ENCODE measurements at places on chromosomes 2 and 18.

DNA sequence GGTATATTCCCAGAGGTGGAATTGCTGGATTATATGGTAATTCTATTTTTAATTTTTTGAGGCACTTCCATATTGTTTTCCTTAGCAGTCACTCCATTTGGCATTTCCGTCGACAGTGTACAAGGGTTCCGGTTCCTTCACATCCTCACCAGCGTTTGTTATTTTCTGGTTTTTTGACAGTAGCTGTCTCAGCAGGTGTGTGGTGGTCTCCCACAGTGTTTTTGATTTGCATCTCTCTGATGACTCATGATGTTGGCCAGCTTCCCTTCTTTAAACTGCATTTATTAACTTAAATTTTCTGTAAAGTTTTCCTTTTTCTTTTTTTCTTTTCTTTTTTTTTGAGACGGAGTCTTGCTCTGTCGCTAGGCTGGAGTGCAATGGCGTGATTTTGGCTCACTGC lies 19.7 kb downstream of the SH3BP4 start:
- no peak for DNase-seq

DNA sequence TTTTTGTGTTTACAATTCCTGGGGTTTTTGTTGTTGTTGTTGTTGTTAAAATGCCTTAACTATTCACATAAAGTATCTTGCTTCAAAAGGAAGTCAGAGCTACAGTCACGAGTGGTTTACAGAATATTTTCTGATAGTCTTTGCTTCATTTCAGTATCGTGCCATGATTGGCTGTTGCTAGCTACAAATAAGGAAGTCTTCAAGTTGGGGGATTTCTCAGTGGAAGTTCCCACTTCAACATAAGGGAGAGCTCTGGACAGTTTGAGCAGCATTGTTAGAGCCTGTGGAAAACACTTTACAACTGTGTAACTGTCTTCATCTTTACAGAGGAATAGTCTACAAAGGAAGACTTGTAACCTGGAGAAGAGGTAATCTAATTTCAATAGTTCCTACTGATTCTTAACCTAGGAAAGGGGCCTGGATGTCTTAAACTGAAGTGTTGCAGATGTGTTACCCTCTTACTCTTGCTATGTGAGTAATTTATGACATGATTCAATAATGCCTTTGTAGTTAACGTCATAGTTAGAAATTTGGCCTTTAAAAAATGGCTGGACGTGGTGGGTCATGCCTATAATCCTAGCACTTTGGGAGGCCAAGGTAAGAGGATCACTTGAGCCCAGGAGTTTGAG lies 23.4 kb upstream of the TANK start:
- peak; percentile 45 for DNase-seq

GRCh38 chr18:44679914-44680272 lies 795 bp upstream of the SETBP1 start:
- DNase-seq, result no peak

DNA sequence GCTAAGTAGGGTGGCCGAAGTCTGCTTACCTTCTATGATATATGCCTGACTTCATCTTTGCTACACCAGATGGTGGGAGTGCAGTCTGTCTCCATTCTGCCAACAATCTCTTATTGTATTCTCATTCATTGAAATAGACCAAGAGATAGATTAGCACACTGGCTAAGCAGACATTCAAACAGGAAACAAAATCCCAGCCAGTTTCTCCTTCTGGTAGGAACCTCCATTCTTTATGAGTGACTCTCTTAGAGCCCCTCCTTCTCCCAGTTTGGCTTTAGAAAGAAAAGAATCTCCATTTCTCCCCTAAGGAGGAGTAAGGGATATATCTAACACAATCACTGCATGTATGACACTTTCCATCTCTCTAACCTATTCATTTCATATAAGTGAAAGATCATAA lies 118.9 kb upstream of the COL5A2 start:
- DNase-seq, result no peak

DNA sequence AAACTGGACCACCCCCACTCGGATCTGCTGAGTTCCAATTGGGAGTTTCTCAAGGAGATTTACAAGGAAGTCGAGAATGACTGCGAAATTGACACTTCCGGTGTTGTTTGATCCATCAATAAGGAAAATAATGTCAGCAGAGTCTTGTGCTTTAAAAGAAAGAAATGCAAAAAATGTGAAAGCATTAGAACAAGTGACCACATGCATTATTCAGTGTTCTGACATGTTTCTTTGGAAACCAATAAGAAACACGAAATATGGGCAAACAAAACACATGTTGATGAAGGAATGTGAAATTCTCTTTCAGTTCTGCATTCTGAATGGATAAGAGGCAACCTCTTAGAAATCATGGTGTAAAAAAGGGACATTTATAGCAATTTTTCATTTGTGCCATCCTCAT lies 25.9 kb downstream of the COL6A3 start:
- no peak for DNase-seq

DNA sequence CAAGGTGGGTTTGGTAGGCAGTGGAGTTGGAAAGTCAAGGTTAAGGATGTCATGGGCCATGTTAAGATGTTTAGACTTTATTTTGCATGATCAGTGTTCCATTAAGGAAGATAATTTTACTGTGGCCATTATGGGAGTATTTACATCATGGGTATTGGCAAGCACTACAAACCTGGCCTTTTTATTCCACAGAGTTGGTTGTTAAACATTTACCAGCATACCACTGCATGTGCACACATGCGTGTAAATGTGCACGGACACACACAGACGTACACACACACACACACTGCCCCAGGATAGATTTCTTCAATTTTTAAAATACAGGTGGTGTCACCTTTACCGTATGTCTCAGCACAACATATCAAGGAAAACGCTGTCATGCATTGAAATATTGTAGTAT lies 51.4 kb upstream of the ITGA6 start:
- DNase-seq, result no peak

DNA sequence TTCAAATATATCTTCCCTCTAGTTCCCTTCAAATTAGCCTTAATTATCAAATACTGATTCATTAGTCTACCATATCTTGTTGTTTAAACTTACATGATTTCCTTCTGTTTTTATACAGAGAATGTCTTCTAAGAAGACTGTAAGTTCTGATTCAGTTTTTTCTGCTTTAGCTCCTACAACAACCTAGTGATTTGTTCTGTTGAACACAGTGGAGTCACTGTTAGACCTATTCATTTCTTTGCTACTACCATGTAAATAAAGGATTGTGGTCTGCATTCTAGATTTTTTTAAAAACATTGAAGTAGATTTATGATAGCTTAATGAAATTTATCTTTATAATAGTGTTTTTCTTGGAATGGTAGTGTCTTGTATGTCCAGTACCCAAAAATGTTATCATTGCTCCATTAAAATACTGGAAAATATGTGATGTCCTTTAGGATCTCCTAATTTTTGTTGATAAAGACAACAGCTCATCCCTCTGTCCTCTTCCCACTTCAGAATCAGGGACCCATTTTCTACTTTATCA lies 146.4 kb downstream of the MBD5 start:
- no peak for DNase-seq

DNA sequence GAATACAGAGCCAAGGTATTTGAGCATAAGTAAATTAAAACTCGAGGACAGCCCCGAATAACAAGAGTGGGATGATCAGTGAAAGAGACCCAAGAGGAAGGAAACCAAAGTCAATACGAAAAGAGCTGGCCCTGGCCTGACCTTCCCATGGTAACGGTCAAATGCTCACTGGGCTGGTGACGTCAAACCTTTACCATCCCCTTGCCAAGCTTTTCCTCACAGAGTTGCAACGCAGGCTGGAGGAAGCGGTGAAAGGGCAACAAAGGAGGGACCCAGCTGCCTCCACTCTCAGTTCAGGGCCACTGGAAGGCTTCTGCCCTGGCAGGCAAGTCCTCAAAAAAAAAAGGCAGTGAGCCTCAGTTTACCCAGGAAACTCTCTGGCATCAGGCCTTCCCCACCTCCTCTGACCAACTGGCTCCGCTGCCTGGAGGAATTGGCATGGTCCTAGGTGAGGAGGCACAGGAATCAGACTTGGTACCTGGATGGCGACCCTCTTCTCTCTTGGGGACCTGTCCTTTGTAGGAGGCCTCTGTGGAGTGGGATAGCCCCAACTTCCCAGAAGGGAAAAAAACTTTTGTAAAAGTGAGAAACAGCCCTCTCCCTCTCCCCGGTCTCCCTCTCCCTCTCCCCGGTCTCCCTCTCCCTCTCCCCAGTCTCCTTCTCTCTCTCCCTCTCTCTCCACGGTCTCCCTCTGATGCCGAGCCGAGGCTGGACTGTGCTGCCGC lies 212.4 kb downstream of the ANAPC1 start:
- no peak for DNase-seq

DNA sequence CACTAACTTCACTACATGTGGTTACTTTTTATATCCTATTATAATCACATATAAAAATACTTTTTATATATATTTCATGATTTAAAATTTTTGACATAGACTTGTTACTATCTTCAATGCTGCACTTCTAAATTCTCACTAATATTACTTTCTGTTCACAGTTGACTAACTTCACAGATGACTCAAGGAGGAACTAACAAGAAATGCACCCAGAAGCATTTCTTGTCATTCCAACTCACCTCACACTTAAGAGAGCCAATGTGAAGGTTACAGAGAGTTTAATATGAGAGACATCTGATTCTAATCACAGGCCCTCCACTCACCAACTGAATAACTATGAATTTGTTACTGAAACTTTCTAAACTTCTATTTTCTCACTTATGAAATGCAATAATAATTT lies 399.8 kb upstream of the SLC8A1 start:
- DNase-seq, result peak; percentile 10

GRCh38 chr2:182379241-182379640 lies 47.6 kb downstream of the PDE1A start:
- no peak for DNase-seq

DNA sequence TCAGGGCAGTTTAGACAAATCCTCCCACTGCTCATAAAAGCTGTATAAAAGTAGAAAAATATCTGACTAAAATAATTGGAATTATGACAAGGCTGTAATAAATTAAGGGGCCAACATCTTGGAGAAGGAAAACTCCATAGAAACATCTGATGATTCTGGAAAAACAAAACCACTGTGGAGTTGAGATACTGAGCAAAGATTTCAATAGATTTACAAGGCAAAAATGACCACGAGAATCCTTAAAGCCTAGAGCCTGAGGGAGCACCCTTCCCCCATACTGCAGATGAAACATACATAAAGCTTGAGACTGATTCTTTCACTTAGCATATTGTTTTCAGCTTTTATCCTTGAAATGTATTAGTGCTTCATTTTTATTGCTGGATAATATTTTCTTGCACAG lies 286.4 kb upstream of the MMADHC start:
- DNase-seq, result no peak

GRCh38 chr2:183543731-183544130 lies 419.5 kb downstream of the NUP35 start:
- no peak for DNase-seq

GRCh38 chr2:101200676-101201075 lies 49.5 kb upstream of the TBC1D8 start:
- no peak for DNase-seq

- DNase-seq, result peak; percentile 9
Measured at GRCh38 chr18:13446610-13447461, 228.3 kb downstream of the LDLRAD4 start.

GRCh38 chr2:70806620-70807019 lies 13.8 kb downstream of the CLEC4F start:
- no peak for DNase-seq

- DNase-seq, result no peak
Measured at GRCh38 chr2:224937887-224938286, 104.4 kb downstream of the DOCK10 start.

Measured in RCC 7860 (cell line).